IMR-90 (cell line): ENCODE measurements at places on chromosomes 5 and 9. TPM values are rescaled to one million over a fixed set of nuclear protein-coding genes. Genes with fewer than 3 reads are reported as not detected.

GAS1 gene
- 1.8 and 3.1 TPM in 2 replicates for total RNA-seq

PCDHGA6 gene
- total RNA-seq, result 4.1 and 4.2 TPM in 2 replicates

NXNL2 gene
- total RNA-seq, result 3.2 and 4.7 TPM in 2 replicates

IFNA13 gene
- total RNA-seq, result not detected in 2 replicates

GPR150 gene
- under 0.01 TPM in 2 replicates for total RNA-seq

MIER3 gene
- total RNA-seq, result 22.9 and 26.7 TPM in 2 replicates

ORM2 gene
- not detected in 2 replicates for total RNA-seq

SELENOP gene
- total RNA-seq, result 0.28 and 1.1 TPM in 2 replicates

NUTM2F gene
- not detected in 2 replicates for total RNA-seq

CLIC3 gene
- total RNA-seq, result 0.18 and 0.28 TPM in 2 replicates

RORB gene
- under 0.01 TPM in 1 of 2 replicates, not detected in the other for total RNA-seq

GRPEL2 gene
- 18.1 and 30.3 TPM in 2 replicates for total RNA-seq

CEL gene
- under 0.01 TPM in 2 replicates for total RNA-seq

SPATA31A3 gene
- not detected in 2 replicates for total RNA-seq

TGFBR1 gene
- total RNA-seq, result 57.8 and 75.3 TPM in 2 replicates

GABRG2 gene
- not detected in 2 replicates for total RNA-seq

GABBR2 gene
- 19.4 and 20.3 TPM in 2 replicates for total RNA-seq

TAF11L9 gene
- total RNA-seq, result not detected in 2 replicates

FAM163B gene
- not detected in 2 replicates for total RNA-seq

SLC6A3 gene
- total RNA-seq, result not detected in 2 replicates

NR5A1 gene
- total RNA-seq, result not detected in 2 replicates

TSTD2 gene
- total RNA-seq, result 16.3 and 18.3 TPM in 2 replicates

FAM200C gene
- total RNA-seq, result 6.3 and 6.7 TPM in 2 replicates

PLPP7 gene
- total RNA-seq, result 0.54 and 0.56 TPM in 2 replicates
